ENCODE measurements at places on chromosomes 11 and 22.
A peak's percentile ranks its signal among the peaks of the same experiment; 100 is the strongest.

DNA sequence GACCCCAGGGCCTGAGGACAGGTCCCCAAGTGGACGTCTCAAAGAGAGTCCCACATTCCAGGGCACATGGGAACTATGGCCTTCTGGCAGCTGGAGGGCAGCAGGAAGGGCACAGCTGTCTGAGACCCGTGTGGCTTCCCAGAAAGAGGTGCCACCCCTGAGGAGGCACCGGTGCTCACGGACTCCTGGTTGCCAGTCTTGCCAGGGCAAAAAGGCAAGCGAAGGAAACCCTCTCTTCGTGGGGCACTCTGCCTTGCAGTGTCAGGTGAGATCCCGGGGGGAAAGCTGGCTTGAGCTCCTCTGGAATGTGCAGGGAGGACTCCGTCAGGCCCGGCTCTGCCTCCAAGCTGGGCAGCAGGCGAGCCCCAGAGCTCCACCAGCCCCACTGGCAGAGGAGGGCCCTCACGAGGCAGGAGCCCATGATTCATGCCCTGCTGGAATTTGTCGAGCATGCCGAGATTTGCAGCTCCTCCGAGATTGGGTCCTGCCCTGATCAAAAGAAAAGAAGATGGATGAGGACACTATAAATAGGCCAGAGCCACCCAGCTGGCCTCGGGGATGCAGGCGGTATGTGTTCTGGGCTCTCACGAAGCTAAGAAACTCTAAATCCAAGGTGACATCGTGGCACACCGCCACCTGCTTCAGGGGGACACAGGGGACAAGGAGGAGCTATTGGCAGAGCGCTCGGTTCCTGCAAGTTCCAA, 9.9 kb upstream of the CELSR1 start:
- DNase-seq: no peak

DNA sequence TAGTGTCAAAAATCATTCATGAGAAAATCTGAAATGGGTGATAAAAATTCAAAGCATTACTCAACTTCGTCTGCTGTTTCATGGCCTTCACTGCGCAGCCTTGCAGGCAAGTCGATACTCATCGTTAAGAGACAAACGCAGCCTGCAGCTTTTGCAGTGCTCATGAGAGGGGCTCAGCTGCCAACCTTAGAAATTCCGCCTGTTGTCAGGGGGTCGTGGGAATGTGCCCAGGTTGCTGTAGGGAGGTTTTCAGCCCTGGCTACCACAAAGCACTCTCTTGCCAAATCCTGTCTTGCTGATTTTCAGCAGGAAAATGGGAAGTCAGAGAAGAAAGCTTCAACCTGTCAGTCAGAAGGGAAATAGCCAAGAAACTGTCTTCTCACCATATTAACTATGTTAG, 25.4 kb upstream of the GRAMD1B start:
- DNase-seq: no peak

GRCh38 chr11:69195824-69196782, 40.4 kb downstream of the SMIM38 start:
- DNase-seq: no peak

DNA sequence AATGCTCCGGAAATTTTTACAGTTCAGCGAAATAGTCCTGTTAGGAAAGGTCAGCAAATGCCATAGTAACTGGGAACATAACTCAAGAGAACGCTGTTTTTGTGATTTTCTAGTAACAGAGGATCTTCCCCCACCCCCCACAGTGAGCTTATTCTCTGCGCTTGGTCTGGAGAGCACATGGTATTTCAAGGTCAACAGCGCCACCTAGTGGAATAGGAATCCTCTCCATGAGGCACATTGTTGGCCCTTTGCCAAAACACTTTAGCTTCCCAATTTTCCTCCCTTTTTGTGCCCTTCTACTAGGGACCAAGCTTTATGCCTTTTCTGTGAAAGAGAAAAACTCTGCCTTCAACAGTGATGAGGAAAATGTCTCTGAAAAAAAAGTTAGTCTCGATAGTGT, 13.2 kb upstream of the OR4C12 start:
- peak; percentile 84 for DNase-seq

DNA sequence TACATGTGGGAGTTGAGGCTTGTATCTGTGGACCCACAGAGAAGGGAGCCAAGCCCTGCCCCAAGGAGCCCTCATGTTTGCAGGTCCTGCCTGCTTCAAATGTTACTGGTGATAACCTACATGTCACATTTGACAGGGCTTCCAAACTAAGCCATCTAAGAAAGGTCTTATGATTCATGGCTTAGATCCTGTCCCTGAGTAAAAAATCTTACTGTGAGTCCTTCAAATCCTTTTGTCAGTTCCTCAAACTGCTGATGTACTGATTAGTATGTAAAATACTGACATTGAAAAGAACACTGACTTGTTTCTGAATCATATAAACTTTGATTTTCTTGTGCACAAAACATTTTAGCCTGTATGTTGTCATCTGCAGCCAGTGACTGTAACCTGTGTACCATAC, 1.0 kb upstream of the PANX1 start:
- no peak for DNase-seq

DNA sequence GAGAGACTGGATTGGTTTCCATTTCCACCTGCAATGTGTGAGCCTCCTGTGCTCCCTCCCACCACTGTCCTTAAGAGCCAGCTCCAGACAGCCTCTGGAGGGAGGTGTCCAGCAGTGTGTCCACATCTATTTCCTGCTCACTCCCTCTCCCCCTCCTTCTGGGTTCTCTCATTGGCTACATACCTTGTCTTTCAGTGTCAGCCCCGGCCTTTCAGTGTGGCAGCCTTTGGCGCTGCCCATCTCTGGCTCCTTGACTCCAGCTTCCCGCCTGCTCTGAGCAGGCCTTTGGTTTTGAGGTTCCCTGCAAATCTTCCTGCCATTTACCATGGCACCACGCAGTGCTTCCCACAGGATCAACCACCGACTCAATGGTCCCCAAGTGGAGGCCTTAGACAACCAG, 19.0 kb upstream of the PTPRJ start:
- no peak for DNase-seq

- no peak for DNase-seq
Measured at GRCh38 chr11:14625586-14626205, 17.9 kb upstream of the PDE3B start.

DNA sequence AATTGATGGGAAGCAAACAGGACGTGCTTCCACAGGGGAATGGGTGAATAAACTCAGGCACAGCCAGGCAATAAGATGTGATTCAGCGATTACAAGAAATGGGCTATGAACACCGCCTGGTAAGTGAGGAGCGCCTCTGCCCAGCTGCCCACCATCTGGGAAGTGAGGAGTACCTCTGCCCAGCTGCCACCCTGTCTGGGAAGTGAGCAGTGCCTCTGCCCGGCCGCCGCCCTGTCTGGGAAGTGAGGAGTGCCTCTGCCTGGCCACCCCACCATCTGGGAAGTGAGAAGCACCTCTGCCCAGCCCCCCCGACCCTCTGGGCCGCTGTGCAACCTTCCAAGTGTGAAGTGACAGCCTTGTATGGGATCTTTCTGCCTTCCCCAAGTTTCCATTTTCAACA, 73.2 kb upstream of the PRR5 start:
- no peak for DNase-seq

- DNase-seq: peak; percentile 61
Measured at GRCh38 chr11:119120639-119121007, 757 bp upstream of the HINFP start.

DNA sequence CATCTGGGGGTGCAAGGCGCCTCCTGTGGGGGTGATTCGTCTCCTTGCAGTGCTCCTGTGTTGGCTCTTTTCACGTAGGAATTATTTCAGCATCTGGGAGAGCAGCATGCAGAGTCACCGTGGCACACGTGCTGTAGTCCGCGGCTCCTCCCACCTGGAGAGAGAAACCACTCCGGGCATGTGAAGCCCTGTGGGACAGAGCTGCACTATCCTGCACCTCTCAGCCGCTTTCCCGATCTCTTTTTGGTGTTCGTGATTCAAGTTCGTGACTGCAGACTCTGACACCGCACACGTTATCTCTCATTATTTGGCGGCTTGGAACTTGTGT, 394.6 kb downstream of the TBC1D22A start:
- no peak for DNase-seq

GRCh38 chr11:128695539-128696221, 1.8 kb downstream of the FLI1 start:
- no peak for DNase-seq

DNA sequence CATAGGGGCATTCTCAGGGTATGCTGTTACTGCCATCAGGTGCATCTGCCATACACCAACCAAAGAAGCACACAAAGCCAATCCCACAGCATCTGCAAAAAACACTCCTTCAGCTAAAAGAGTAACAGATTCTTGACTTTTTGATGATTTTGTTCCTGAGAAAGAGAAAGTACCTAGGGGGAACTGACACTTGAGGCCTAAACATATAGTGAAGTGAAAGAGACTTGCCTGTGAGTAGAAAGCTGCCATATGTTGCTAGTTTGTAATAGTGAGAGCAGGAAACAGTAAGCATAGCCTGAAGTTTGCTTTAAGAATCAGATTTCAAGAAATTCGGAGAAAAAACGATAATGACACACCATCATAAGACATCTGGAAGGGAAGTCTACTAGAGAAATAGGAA, 97.9 kb upstream of the CTSC start:
- no peak for DNase-seq

DNA sequence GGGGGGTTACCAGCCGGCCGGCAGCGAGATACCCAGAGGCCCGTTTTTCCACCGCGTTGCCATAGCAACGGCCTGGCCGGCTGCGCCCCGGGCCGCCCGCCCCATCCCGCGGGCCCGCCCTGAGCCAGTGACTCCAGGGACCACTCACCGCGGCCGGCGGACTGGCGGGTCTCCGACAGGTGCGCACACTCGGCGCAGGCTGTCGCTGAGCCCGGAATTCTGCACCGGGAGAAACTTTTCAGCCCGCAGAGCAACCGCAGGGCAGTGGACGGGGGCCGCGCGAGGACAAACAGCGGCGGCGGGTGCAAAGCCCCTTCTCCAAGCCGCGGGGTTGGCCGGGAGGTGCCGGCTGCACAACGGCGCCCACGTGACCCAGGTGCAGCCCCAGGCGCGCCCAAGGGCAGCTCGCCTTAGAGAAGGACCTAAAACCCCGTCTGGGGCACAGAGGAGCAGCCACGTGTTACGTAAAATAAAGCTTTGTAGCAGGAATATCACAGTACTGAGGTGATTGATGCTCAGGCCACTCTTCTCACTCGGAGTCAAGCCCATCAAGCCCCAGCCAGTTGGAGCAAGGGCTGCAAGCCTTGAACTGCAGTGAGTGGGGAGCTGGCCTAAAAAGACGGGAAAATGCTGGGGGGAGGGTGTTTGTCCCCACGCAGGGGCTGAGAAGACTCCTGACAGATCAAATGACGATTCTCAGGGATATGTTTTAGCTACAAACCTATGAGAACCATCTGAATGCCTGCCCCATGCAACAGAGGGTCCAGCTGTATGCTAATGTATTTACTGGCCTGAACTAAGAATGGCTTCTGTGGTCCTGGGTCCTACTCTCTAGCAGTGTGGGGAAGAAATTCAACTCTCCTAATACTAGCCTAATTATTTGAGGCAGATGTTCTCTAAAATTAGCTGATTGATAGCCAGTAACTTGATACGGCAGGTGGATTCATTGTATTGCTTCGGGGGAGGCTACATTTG, at the start of gene STK33:
Gene STK33, minus strand, starts transcription at position 294 of the 975 bp plus-strand sequence. CDS start 119,323 bp downstream, outside the sequence.
- peak; percentile 54 for DNase-seq

- no peak for DNase-seq
Measured at GRCh38 chr11:95074792-95075563, 8.3 kb downstream of the SRSF8 start.

DNA sequence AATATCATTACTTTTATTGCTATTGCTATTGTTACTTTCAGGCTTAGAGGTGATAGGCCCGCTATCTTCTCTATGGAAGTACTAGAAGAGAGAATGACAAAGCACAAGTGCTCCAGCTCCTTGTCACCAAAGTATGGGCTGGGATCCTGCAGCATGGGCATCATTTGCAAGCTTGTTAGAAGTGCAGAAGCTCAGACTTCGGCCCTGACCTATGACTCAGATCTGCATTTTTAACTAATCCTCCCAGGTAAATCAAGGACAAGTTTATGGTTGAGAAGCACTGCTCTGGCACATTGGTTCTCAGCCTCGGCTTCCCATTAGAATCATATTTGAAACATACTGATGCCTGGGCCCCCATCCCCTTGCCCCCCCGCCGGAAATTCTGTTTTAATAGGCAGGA, 8.6 kb upstream of the ENDOD1 start:
- no peak for DNase-seq

- no peak for DNase-seq
Measured at GRCh38 chr11:93929407-93929806, 79.0 kb upstream of the VSTM5 start.

GRCh38 chr11:7635708-7636107, 37.6 kb downstream of the CYB5R2 start:
- no peak for DNase-seq

DNA sequence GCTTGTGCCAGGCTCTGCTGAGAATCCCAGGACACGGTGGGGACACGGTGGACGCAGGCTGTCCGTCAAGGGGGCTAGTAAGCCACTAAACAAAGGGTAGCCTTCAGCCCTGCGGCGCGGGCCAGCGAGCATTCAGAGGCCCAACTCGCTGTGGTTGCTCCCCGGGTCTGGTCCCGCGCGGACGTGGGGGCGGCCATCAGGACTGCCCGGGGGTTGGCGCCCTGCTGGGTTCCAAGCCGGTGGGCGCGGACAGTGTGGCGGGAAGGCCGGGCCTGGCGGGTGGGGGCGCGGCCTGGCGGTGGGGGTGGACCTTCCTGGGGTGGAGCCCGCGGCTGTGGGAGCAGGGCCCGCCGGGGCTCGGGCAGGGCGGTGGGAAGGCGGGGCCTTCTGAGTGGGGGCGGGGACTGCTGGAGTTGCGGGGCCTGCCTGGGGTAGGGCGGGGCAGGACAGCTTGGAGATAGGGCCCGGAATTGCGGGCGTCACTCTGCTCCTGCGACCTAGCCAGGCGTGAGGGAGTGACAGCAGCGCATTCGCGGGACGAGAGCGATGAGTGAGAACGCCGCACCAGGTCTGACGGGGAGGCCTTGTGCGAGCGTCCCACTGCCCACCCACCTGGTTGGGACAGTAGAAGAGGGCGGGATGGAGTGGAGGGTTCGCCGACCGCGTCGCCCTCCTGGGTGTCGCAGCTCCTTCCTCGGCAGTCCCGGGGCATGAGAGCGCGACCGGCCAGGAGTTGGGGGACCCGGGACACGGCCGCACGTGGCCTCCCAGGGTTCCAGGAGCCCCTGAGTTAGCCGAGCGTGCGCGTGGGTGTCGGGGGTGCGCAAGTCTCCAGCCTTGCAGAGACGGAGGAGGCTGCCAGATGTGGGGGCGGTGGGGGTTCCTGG, at the start of gene SERHL2:
Gene SERHL2, plus strand, starts transcription at position 482 of the 887 bp plus-strand sequence. Its CDS starts 65 bp downstream, at position 547.
- peak; percentile 97 for DNase-seq

GRCh38 chr11:92870196-92870832, 99.1 kb upstream of the MTNR1B start:
- no peak for DNase-seq

- DNase-seq: no peak
Measured at GRCh38 chr22:31933406-31933805, 10.9 kb upstream of the YWHAH start.

GRCh38 chr11:47177229-47177845, 658 bp upstream of the ARFGAP2 start:
- peak; percentile 72 for DNase-seq

DNA sequence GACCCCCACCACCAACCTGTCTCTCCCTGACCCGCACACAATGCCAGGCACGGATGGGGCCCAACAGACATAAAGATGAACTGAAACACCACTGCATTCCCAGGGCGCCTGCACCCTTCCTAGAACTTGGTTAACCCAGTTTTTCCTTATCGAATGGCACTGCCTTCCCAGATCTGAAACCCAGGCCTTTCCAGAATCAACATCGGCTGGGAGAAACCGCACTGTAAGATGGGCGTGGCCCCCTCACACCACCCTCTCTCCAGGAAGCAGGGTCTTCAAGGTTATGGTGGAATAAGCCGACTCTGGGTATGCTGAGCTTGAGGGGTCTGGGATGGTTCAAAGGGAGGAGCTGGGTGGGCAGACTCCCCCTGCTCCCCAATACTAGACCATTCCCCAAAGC, 23.1 kb downstream of the LRFN4 start:
- DNase-seq: no peak

- no peak for DNase-seq
Measured at GRCh38 chr11:68928136-68928880, 24.6 kb downstream of the IGHMBP2 start.

Data from HAP-1 (cell line).